Effector memory CD8-positive, alpha-beta T cell (primary cell): ENCODE measurements at places on chromosomes 12 and 14.

DNA sequence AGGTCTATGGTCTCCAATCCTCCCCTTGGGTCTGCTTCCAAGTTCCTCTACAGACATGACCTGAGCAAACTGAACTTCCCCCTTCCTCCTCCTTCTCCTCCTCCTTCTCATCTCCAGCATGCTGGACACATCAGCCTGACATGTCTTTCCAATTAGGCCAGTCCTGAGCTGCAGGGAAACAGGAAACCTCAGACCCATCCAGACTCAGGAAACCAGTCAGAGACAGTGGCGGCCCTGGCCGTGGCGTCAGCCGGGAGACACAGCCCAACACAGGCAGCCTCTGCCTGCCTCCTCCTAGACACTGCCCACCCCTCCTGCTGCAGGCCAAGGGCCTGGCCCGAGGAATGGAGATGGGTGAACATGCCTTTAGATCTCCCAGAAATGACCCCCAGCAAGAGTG is 468.8 kb downstream of the BCL11B start:
- no peaks in the 10 kb centered on the region for H3K36me3 ChIP-seq
- DNase-seq: no peak
- no peaks in the 10 kb centered on the region for H3K4me1 ChIP-seq
- peaks cover 35% of the 10 kb centered on the region for H3K27me3 ChIP-seq
- no peak overlapping the region for H3K27ac ChIP-seq

DNA sequence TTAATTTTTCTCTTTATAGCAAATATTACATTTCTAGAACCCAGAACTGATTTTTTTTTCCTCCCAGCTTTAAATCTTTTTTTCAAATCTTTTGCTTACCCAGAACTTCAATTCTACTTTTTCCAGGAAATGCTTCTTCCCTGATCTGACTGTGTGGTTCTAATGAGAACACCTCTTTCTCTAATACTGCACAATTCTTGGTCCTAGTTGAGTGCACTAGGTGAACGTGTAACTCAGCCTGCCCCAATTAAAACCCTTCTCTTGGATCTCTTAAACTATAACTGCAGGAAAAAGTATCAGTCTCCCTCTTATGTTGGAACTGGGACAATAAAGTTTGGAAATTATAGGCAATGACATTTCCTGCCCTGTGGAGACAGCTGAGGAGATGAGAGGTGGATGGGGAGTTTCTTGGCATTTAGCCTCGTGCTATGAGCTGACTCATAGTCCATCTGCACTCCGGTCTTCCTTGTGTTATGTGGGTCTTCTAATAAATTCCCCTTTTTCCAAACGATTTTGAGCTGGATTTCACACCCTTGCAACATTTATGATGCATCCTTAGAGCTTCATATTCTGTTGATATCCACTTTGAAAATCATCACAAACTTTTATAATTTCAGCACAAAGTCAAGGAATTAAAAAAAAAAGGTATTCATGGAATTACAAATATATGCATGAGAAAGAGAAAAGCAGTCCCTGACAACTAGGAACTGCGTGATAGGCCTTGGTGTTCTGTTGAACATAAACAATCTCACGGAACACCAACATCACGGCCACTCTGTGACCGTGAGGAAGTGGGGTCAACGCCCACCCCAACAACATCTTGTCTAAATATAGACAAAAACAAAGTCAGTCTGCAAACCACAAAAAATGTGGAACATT is 52.4 kb downstream of the BRMS1L start:
- peaks cover 2% of the 10 kb centered on the region for H3K36me3 ChIP-seq
- no peaks in the 10 kb centered on the region for H3K27me3 ChIP-seq
- H3K4me3 ChIP-seq: no peak overlapping the region
- H3K27ac ChIP-seq: peak overlapping the region; percentile 20
- no peak for DNase-seq

DNA sequence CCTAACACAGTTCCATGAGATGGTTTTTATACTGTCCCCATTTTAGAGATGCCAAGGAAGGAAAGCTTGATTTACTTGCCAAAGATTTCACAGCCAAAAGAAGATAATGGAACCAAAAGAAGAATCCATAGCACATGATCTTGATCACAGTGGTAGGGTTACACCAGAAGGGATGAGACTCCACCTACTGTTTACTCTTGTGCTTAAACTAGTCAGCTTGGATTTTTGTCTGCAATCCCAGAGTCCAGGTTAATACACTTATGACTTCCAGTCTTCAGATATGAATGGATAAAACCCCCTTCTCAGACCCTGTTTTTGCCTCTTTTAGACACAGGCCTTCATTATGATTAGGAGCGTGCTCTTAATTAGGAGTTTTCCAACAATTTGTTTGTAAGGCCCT is 454.2 kb downstream of the AEBP2 start:
- H3K27ac ChIP-seq: no peak overlapping the region
- no peak overlapping the region for H3K4me3 ChIP-seq

DNA sequence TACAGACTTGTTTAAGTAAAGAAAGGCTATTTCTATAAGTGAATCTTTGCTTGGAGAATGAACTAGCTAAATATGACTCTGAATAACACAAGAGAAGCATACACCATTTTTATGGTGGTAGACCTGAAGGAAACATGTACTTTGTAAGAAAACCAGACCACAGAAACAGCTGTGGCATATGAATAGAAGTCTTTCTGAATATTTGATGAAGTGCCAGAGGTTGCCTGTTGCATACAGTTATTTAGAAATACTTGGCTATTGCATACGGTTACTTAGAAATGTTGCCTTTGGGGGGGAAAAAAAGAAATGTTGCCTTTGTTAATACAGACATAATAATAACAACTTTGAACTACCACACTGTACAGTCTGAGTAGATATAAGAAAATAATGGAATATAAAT is 16.8 kb upstream of the LEMD3 start:
- DNase-seq: no peak
- H3K27ac ChIP-seq: no peak overlapping the region
- peaks cover 4% of the 10 kb centered on the region for H3K4me1 ChIP-seq
- H3K36me3 ChIP-seq: no peaks in the 10 kb centered on the region

GRCh38 chr12:89433634-89434033 is 81.3 kb upstream of the DUSP6 start:
- H3K36me3 ChIP-seq: peaks cover 3% of the 10 kb centered on the region
- peaks cover 9% of the 10 kb centered on the region for H3K4me1 ChIP-seq
- H3K27me3 ChIP-seq: no peaks in the 10 kb centered on the region
- no peak for DNase-seq
- no peak overlapping the region for H3K4me3 ChIP-seq

GRCh38 chr12:2651068-2651965 is 143.5 kb upstream of the FKBP4 start:
- H3K27me3 ChIP-seq: peaks cover 45% of the 10 kb centered on the region
- H3K27ac ChIP-seq: no peak overlapping the region
- DNase-seq: no peak
- H3K4me3 ChIP-seq: no peak overlapping the region

- DNase-seq: no peak
- peaks cover 21% of the 10 kb centered on the region for H3K27me3 ChIP-seq
- H3K36me3 ChIP-seq: peaks cover 3% of the 10 kb centered on the region
- H3K4me3 ChIP-seq: no peak overlapping the region
- H3K4me1 ChIP-seq: no peaks in the 10 kb centered on the region
- no peak overlapping the region for H3K27ac ChIP-seq
These were observed 1021.5 kb upstream of the TMEM132C start for GRCh38 chr12:127245437-127245836.

GRCh38 chr12:38761636-38762342 is 143.6 kb downstream of the CPNE8 start:
- no peaks in the 10 kb centered on the region for H3K4me1 ChIP-seq
- H3K4me3 ChIP-seq: no peak overlapping the region
- peaks cover 2% of the 10 kb centered on the region for H3K36me3 ChIP-seq
- no peaks in the 10 kb centered on the region for H3K27me3 ChIP-seq

DNA sequence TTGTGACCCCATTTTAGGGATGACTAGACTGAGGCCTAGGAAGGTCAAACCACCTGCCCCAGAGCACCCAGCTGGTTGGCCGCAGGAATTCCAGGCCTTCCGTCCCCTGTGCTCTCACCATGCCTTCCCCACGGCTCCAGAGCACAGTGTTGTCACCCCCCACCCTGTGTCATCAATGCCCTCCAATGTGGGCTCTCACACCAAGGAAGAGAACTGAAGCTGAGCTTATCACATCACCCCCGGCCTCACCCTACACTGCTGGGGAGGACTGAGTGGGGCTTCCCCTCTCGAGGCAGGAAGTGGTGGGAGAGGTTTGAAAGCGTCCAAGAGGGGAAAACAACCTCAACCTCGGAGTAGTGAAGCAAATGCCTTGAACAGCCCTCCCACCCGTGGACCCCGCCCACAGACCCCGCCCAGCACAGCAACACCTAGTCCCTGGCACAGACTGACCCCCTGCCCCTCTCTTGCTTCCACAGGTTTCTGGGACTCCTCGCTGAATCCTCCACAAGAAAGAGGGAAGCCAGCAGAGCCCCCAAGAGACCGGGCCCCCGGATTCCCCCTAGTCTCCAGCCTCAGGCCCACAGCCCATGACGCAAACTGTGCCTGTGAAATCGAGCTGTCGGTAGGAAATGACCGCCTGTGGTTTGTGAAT is 97.2 kb downstream of the LGMN start:
- H3K27ac ChIP-seq: peak overlapping the region; percentile 97
- no peaks in the 10 kb centered on the region for H3K27me3 ChIP-seq
- H3K4me1 ChIP-seq: peaks cover 76% of the 10 kb centered on the region
- peak; percentile 84 for DNase-seq
- H3K36me3 ChIP-seq: peaks cover 50% of the 10 kb centered on the region

- no peak for DNase-seq
- H3K27ac ChIP-seq: no peak overlapping the region
- H3K4me3 ChIP-seq: no peak overlapping the region
- no peaks in the 10 kb centered on the region for H3K27me3 ChIP-seq
These were observed 173.5 kb upstream of the KRR1 start for GRCh38 chr12:75684678-75685616.

- no peak overlapping the region for H3K27ac ChIP-seq
- no peak for DNase-seq
- H3K4me3 ChIP-seq: no peak overlapping the region
- H3K4me1 ChIP-seq: peaks cover 5% of the 10 kb centered on the region
- no peaks in the 10 kb centered on the region for H3K36me3 ChIP-seq
- H3K27me3 ChIP-seq: peaks cover 7% of the 10 kb centered on the region
These were observed 52.5 kb downstream of the MRPL42 start for GRCh38 chr12:93519859-93520258.

DNA sequence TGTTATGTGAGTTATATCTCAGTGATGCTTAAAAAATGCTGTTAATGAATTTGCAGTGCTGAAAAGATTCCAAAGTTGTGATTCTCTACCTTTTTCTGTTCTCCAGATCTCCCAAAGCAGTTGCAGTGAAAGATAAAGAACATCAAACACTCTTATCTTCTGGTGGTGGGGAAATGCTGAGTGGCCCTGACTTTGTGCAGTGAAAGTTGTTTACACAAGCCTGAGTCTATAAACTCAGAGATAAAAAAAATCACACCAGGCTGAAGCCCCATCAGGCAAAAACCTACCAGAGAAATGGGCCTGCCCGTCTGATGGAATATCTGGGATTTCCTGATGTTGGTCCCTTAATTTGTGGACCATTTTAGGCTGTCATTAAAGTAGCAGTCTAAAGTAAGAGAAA is 46.1 kb downstream of the RASSF3 start:
- no peaks in the 10 kb centered on the region for H3K27me3 ChIP-seq
- DNase-seq: no peak
- H3K36me3 ChIP-seq: peaks cover 15% of the 10 kb centered on the region

- no peaks in the 10 kb centered on the region for H3K36me3 ChIP-seq
- H3K27ac ChIP-seq: no peak overlapping the region
- H3K4me1 ChIP-seq: no peaks in the 10 kb centered on the region
- H3K27me3 ChIP-seq: peaks cover 13% of the 10 kb centered on the region
These were observed 3.3 kb upstream of the NTF3 start for GRCh38 chr12:5428332-5429221.

DNA sequence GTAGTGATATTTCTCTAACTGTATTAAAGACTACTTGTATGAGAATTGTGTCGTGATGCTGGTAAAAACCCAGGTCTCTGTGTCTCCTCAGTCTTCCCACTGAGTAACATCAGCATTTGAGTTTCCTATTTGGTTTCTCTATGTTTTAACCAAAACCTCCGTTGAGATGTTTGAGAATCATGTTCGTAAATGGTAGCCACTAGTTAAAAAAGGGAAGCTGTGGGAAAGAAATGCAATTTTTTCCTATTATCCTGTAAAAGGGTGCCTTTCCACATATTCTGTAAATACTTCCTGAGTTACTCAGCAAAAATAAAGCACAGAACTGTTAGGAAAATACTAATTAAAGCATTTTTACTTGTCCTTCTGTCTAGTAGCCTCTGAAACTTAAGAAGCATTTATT is 7.0 kb downstream of the CLEC1B start:
- H3K4me3 ChIP-seq: no peak overlapping the region
- no peak overlapping the region for H3K27ac ChIP-seq
- DNase-seq: no peak
- no peaks in the 10 kb centered on the region for H3K36me3 ChIP-seq
- peaks cover 31% of the 10 kb centered on the region for H3K27me3 ChIP-seq
- H3K4me1 ChIP-seq: no peaks in the 10 kb centered on the region

- no peaks in the 10 kb centered on the region for H3K36me3 ChIP-seq
- H3K27ac ChIP-seq: no peak overlapping the region
- H3K27me3 ChIP-seq: no peaks in the 10 kb centered on the region
- no peaks in the 10 kb centered on the region for H3K4me1 ChIP-seq
- DNase-seq: no peak
- no peak overlapping the region for H3K4me3 ChIP-seq
These were observed 542.2 kb upstream of the USP15 start for GRCh38 chr12:61717986-61718385.

DNA sequence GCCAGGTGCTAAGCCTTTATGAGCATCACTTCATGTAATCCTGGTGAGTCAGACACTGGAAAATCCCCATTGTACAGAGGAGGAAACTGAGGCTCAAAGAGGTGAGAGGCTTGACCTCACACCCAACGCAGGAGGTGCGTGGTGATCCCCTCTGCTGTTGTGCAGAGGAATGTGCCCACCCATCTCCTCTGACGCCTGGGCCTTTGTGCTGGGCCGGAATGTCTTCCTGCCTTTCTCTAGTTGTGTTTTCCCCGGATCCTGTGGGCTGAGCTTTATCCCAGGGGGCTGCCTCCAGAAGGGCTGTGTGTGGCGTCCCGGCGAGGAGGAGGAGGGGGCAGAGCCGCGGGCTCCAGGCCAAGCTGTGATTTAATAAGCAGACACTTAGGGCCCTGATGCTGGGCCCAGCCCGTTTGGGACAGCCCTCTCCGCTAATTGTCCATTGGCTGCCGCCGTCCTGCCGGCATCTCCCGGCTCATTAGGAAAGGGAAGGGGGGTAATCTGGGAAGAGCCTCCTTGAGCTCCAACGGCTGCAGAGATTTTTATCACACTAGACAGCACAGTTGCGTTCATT is 653.6 kb downstream of the MED13L start:
- no peaks in the 10 kb centered on the region for H3K4me1 ChIP-seq
- H3K27ac ChIP-seq: no peak overlapping the region
- no peak for DNase-seq
- H3K27me3 ChIP-seq: no peaks in the 10 kb centered on the region
- H3K4me3 ChIP-seq: no peak overlapping the region

DNA sequence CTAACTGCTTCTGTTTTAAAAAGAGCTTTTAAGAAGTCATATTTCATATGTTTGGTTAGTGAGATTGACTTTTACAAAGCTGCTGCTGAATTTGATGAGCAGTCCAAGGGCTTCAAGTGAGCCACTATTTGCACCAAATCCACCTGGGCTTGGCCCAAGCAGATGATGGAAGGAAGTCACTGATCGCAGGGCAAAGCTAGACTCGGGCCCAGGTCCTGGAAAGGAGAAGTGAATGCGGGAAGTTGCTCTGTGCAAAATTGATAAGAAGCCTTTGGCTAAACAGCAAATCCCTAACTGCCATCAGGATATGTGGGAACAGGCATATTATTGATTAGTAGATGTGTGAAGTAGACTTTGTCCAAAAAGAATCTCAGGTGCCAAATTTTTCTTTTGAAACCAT is 30.5 kb downstream of the PLXNC1 start:
- peaks cover 7% of the 10 kb centered on the region for H3K36me3 ChIP-seq
- DNase-seq: no peak
- H3K27ac ChIP-seq: no peak overlapping the region
- H3K4me1 ChIP-seq: peaks cover 34% of the 10 kb centered on the region
- H3K27me3 ChIP-seq: no peaks in the 10 kb centered on the region
